Left lobe of liver (tissue), 2 donors: ENCODE measurements at places on chromosomes 16 and 17.
A peak's percentile ranks its signal among the peaks of the same experiment; 100 is the strongest.

GRCh38 chr17:57585341-57586195, 159.5 kb downstream of the CCDC182 start:
- DNase-seq = no peak

GRCh38 chr17:6374271-6374691, 60.6 kb downstream of the AIPL1 start:
- no peak for DNase-seq

DNA sequence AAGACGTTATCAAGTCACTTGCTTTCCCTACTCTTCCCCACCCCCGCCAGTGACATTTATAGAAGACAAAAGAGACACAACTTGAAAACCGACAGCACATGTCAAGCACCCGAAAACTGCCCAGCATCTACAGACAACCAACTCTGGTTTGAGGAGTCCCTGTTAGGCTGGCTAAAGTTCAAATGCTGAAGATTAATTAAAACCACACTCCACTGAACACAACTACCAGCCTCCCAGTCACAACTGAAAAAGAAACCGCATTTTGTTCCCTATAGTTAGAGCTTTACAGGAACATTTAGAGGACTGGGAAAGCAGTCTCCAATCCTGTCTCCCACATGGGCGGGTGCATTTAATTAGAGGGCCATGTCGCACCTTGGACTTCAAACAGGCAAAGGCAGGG, 73.0 kb upstream of the COX10 start:
- DNase-seq = no peak

GRCh38 chr17:17781591-17782496, 54.9 kb downstream of the SREBF1 start:
- peak; percentile 64 for DNase-seq

DNA sequence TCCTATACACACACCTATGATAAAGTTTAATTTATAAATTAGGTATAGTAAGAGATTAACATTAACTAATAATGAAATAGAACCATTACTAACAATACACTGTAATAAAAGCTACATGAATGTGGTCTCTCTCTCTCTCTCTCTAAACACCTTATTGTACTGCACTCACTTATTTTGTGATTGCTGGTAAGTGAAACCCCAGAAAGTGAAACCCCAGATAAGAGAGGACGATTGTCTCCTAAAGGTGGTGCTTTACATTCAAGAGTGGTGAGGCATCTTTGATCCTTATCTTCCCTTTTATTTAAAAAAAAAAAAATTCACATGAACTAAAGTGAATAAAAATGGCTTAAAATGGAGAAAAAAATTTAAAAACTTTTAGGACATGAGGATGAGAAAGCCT, 80.1 kb upstream of the TRAP1 start:
- DNase-seq = no peak

DNA sequence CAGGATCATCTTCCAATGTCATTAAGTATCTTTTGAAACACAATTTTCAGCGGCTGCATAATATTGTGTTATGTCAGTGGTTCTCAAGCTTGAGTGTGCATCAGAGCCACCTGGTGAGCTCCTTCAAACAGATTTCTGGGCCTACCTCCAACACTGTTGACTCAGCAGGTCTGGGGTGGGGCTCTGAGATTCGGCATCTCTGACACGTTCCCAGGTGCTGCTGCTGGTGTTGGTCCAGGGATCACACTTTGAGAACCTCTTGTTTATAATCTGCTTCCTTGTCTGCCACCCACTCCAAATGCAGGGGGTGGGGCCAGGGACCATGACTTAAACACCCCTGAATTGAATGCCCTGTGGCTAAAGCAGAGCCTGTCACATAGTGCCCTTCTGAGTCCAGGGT, 73.8 kb upstream of the HNF1B start:
- DNase-seq = no peak

- no peak for DNase-seq
Measured at GRCh38 chr16:20875355-20875650, 24.9 kb downstream of the DCUN1D3 start.

DNA sequence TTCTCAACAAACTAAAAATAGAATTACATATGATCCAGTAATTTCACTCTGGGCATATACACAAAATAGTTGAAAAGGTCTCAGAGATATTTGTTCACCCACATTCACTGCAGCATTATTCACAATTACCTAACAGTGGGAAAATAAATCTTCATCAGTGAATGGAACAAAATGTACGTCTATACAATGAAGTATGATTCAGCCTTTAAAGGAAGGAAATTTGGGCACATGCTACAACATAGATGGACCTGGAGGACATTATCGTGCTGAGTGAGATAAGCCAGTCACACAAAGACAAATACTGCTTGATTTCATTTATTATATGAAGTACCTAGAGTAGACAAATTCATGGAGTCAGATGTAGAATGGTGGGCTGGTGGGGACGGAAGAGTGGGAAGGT, 47.0 kb downstream of the MFSD11 start:
- no peak for DNase-seq

GRCh38 chr16:54412777-54413455, 126.3 kb upstream of the IRX3 start:
- DNase-seq = no peak

- DNase-seq = no peak
Measured at GRCh38 chr17:17849147-17849820, 12.5 kb upstream of the SREBF1 start.

DNA sequence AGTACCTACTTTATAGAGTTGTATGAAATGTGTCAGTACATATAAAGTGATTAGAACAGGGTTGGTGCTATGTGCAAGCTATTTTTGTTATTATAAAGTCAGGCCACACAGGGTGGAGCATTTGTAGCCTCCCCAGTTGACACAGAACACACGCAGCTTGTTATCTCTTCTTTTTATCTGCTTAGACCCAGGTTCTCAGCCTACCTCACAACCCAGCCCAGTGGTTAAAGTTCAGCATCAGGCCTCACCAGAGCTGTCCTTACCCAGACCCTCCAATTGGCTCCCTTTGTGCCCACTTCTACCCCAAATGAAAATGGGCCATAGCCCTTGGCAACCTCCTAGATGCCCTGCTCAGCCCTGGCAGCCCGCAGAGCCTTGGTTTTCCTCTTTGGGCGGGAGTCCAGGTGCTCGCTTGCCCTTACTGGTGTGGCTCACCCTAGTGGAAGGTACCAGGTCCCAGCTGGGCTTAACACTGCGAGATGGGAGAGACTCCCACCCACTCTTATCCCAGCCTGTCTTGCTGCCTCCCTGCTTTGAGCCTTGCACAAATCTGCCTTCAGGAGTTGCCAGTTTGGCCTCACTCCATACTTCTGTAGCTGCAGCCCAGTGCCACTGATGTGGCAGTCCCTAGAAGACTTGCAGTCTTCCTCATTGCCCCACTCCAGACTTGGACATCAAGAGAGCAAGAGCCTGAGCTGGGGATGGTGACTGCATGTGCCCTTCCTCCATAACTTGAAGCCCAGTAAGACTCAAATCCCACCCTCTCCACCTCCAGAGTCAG, 1.1 kb upstream of the PIGS start:
- no peak for DNase-seq

GRCh38 chr16:12157517-12158093, 181.1 kb downstream of the SNX29 start:
- no peak for DNase-seq

DNA sequence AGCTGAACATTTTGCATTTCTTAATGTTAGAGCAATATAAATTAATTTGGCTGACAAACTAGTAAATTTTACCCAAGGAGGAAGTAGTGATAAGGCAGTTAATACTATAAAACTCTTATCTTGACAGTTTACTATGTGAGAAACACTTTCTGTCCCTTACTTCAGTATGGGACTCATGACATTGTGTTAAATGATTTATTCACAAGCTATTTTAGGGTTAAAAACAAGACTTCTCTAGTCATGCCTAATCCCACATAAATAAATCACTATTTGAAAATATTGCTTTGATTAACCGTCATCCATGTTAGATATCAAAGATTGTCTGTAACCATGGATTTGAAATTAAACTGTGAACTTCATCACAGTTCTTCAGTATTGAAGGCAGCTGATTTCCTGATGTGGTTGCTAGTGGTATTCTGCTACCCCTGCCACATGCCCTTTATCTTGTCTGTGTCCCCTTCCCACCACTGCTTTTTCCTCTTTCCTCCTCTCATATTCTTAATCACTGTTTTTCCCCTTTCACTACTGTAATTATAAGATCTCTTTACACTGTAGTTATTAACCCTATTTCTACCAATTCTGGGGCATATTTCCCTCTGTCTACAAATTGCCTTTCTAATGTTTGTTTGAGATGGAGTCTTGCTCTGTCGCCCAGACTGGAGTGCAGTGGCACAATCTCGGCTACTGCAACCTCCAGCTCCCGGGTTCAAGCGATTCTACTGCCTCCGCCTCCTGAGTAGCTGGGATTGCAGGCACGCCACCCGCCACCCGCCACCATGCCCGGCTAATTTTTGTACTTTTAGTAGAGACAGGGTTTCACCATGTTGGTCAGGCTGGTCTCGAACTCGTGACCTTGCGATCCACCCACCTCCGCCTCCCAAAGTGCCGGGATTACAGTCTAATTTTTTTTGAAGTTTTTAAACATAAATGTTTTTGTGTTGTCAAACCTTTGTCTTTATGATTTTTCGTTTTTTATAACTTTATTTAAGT, 95.6 kb downstream of the STXBP4 start:
- DNase-seq = no peak

DNA sequence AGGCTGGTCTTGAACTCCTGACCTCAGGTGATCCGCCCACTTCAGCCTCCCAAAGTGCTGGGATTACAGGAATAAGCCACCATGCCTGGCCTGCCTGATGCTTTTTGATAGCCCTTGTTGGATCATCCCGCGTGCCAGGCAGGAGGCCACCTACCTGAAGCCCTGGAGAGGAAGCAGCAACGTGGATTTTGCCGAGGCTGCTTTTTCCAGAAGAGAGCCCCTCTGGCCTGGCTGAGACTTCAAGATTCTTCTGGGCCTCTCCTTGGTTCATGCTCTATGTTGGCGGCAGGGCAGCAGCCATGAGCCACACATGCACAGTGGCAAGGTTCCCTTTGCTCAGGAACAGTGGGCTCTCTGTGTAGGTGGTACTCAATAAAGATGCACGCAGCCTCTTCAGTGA, 11.5 kb downstream of the KATNB1 start:
- DNase-seq = no peak

GRCh38 chr17:14355556-14355955, 54.7 kb downstream of the HS3ST3B1 start:
- no peak for DNase-seq

DNA sequence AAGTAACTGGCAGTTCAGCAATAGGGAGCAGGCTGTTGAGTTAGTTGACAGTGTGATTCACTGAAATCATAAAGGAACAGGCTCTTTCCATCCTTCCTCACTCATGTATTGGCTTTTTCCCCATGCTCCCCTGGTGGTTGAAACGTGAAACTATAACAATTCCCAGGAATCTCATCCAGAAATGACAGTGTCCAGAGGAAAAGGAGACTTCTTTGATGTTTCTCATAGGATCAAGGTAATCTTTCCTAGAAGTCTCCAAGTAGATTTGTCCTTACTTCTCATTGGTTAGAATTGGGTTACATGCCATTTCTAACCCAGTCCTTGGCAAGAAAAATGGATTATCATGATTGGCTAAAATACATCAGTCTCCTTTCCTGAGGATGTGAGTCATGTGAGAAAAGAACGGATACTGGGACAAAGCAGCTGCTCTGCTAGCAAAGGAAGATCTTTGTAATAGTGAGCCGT, 14.4 kb downstream of the TTC19 start:
- DNase-seq = no peak

- no peak for DNase-seq
Measured at GRCh38 chr16:27463741-27464591, 62.0 kb downstream of the IL21R start.

DNA sequence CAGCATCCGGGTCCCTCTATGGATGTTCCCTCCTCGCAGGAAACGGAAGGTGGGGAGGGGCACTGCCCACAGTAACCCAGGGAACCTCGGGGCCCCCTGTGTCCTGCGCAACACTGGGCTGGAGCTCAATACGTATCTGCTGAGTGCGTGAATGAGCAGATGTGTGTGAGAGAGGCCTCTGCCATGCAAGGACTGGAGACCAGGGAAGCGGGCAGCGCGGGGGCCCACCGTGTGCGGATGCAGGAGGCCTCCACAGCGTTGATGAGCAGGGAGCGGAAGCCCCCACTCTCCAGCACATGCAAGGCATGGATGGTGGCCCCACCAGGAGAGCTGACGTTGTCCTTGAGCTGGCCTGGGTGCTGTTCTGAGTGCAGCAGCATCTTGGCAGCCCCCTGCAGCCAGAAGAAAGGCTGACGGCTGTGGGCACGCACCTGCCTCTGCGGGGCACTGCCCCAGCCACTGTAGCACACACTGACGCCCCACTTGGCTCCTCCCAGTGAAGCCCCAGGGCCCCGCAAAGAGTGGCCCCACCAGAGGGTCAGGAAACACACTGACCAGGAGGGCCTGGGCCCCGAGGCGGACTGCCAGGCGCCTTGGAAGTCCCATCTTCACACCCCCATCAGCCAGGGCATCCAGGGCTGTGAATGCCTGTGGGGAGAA, 2.9 kb downstream of the PYCR1 start:
- no peak for DNase-seq

DNA sequence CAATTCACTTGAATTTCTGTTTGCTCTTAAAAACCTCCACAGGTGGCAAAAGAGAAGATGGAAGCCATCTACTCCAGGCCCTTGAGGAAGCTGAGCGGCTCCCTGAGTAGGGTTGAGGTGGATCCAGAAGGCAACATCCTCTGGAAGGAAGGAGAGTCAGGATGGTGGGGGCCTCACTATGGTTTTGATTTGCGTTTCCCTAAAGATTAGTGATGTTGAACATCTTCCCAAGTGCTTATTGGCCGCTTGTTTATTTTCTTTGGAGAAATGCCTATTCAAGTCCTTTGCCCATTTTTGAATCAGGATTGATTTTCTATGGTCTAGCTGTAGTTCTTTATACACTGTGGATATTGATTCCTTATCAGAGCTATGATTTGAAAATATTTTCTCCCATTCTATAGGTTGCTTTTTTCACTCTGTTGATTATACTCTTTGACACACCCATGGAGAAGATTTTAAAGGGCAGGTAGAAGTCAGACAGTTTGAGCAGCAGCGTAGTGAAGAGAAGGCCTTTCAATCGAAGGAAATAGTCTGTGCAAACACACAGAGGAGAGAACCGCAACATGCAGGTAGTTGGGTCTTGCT, 58.6 kb downstream of the WSB1 start:
- no peak for DNase-seq

DNA sequence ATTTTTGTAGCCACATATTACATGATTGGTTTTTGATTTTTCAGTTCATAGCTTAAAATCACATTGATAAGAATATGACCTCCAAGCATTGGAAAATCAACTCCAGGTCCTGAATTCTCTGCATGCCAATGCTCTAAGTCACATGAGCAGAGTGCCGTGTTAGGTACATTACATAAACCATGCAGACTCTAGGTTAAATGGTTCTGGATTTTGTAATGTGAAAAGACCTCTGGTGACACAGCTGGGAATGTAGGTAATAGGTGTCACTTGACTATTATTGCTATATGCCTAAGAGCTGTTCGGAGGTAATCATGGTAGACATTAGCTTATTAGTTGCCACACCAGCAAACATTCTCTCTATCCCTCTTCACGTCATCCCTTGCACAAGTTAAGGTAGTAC, 231.1 kb upstream of the SALL1 start:
- no peak for DNase-seq
